ENCODE measurements at places on chromosomes 5 and 9. TPM values are rescaled to one million over a fixed set of nuclear protein-coding genes. Genes with fewer than 3 reads are reported as not detected.

GRCh38 chr9:92479346-92479745 lies 3.0 kb downstream of the ASPN start:
- DNase-seq = no peak

Gene CCNJL
- 0.80 TPM for total RNA-seq

DNA sequence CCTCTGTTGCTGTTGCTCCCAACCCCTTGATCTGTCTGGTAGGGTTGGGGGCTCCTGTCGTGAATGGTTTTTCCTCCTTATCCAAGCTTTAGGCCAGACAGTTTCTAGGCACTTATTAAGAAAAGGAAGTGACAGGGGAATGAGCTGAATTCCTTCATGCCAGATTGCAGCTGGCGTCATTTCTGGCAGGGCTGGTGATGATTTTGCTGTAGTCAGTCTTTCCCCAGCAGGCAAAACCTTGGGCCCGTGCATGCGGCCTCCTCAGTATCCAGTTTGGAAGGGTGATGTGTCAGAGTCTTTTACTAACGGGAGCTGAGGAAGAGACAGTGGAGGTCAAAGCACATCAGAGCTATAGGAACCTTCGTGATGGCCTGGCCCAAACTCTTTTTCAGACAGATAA lies 58.8 kb downstream of the COL27A1 start:
- DNase-seq = no peak

Gene NMUR2
- not detected for total RNA-seq

GRCh38 chr5:96151891-96152290 lies 190.2 kb upstream of the ELL2 start:
- DNase-seq = no peak

DNA sequence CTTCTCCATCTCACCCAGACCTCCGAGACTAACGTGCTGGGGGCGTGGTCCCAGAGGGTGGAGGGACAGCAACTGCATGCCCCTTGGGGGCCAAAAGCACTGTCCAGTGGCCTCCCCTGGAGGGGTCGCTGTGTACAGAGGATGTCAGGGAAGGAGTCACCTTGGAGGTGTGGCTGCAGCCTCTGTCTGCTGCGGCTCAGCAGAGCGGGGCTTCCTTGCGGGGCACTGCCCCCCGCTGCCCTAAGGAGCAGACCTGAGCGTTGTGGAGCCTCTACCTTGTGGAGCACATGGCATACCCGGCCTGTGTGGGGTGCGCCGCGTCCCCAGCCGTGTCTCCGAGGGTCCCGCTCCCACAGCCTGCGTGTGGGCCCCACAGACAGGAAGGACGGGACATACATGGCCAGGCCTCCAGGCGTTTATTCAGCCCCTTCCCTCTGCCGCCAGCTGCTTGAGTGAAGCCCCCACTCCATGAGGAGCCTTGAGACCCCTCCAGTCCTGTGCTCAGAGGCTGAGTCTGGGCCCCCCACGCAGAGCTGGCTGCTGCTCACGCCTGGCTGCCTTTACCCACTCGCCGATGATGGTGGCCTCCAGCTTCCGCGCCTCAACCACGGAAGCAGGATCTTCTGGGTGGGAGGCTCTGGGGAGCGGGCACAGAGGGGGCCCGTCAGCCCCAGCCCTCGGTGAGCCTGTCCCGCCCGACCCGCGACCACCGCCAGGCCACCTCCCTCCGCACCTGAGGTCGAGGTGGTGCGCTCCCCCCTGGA lies 4.2 kb downstream of the DPP7 start:
- DNase-seq = no peak

Gene LCN9
- not detected for total RNA-seq

DNA sequence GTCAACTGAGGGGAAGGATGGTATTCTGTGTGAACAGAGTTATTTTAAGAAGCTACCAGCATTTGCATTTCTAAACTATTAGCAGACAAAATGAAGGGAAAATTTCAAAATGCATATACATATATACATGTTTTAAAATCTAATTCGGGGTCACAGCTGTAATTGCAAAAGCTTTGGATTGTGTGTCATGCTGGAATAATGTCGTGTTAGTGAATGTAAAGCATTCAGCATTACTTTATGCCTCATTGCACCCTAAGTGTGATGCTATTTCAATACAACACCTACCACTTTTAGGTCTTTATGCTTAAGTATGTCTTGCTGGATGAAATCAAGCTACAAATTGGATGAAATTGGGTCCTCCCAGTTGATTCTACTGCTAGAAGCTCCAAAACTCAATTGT lies 687.6 kb upstream of the MEF2C start:
- no peak for DNase-seq

- no peak for DNase-seq
Observed at GRCh38 chr5:162699361-162699760, 631.8 kb downstream of the GABRG2 start.

- DNase-seq = no peak
Observed at GRCh38 chr5:166671811-166672210, 1619.6 kb upstream of the WWC1 start.

DNA sequence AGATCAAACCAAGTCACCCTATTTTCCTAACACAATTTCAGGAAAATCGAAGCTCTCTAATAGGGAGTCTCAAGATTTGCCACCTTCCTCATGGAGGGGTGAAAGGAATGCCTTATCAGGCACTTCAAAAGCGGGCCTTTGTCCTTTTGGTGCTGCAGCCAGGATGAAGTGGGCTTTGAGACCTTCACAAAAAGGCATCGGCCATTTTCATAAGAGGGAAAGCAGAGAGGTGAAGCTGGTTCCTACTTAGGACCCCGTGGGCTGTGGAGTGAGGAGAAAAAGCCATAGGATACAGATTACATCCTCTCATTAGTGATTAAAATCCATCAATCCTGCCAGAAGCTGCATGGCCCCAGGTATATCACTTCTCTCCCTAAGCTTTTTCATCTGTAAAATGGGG lies 859 bp downstream of the CDKN2AIPNL start:
- DNase-seq = no peak

- DNase-seq = no peak
Observed at GRCh38 chr9:123162791-123163345, 105.5 kb downstream of the STRBP start.

Gene IFNA21
- not detected for total RNA-seq

- no peak for DNase-seq
Observed at GRCh38 chr5:8114597-8115266, 245.8 kb downstream of the MTRR start.

Gene STPG3
- total RNA-seq = not detected

Gene HEMGN
- total RNA-seq = not detected

- DNase-seq = no peak
Observed at GRCh38 chr9:95463148-95464060, 53.4 kb downstream of the PTCH1 start.

Measured in mesenteric fat pad (tissue), 1 donor.